SK-MEL-5 (cell line): ENCODE measurements at places on chromosomes 13 and 19. TPM values are rescaled to one million over a fixed set of nuclear protein-coding genes. Genes with fewer than 3 reads are reported as not detected.

SIAH3 gene
- total RNA-seq = 1.3 TPM in 2 replicates

PCDH8 gene
- 0.11 TPM in 1 of 2 replicates, not detected in the other for total RNA-seq

SULT2A1 gene
- total RNA-seq = 0.16 and 0.21 TPM in 2 replicates

FPR3 gene
- not detected in 2 replicates for total RNA-seq

GGN gene
- total RNA-seq = not detected in 2 replicates

ANGPTL8 gene
- total RNA-seq = not detected in 2 replicates

PRKCG gene
- not detected in 2 replicates for total RNA-seq

ZNF723 gene
- total RNA-seq = not detected in 2 replicates

PROZ gene
- not detected in 2 replicates for total RNA-seq

MED26 gene
- 4.8 and 5.5 TPM in 2 replicates for total RNA-seq

ZNF429 gene
- total RNA-seq = 1.6 and 3.1 TPM in 2 replicates

ATP12A gene
- 0.48 and 0.72 TPM in 2 replicates for total RNA-seq

HIPK4 gene
- total RNA-seq = 0.08 TPM in 1 of 2 replicates, not detected in the other

TNFRSF19 gene
- 128 and 130 TPM in 2 replicates for total RNA-seq

NR2F6 gene
- total RNA-seq = 30.3 and 35.2 TPM in 2 replicates

CATSPERD gene
- total RNA-seq = not detected in 2 replicates

CRTC1 gene
- total RNA-seq = 0.95 and 1.2 TPM in 2 replicates

UBE2M gene
- total RNA-seq = 82.8 and 85.3 TPM in 2 replicates

KCNN4 gene
- total RNA-seq = 1.4 and 1.7 TPM in 2 replicates

SHC2 gene
- total RNA-seq = 6.7 and 7.0 TPM in 2 replicates

ZNF816 gene
- 9.0 and 9.1 TPM in 2 replicates for total RNA-seq

MAMSTR gene
- total RNA-seq = 0.35 and 0.50 TPM in 2 replicates

ZNF534 gene
- not detected in 2 replicates for total RNA-seq

ZNF439 gene
- total RNA-seq = 0.27 and 0.40 TPM in 2 replicates

SLC25A41 gene
- total RNA-seq = 0.13 TPM in 1 of 2 replicates, not detected in the other

PCDH9 gene
- 1.4 and 1.9 TPM in 2 replicates for total RNA-seq

GPR183 gene
- not detected in 2 replicates for total RNA-seq

VAV1 gene
- total RNA-seq = not detected in 2 replicates

B3GNT8 gene
- not detected in 2 replicates for total RNA-seq

KIRREL2 gene
- 1.7 and 2.4 TPM in 2 replicates for total RNA-seq

ZNF223 gene
- total RNA-seq = 3.7 and 3.9 TPM in 2 replicates

ZNF155 gene
- total RNA-seq = 7.5 and 7.9 TPM in 2 replicates

DIS3 gene
- total RNA-seq = 63.4 and 66.5 TPM in 2 replicates

CGB2 gene
- total RNA-seq = not detected in 2 replicates

PEG3 gene
- under 0.01 and 0.03 TPM in 2 replicates for total RNA-seq

OVOL3 gene
- total RNA-seq = not detected in 2 replicates

ZNF561 gene
- total RNA-seq = 16.4 and 19.9 TPM in 2 replicates

PRRG2 gene
- total RNA-seq = 0.98 and 6.8 TPM in 2 replicates

OR10H1 gene
- total RNA-seq = not detected in 2 replicates

ZNF729 gene
- total RNA-seq = not detected in 2 replicates

TNNI3 gene
- total RNA-seq = 1.6 and 2.3 TPM in 2 replicates

GAPDHS gene
- 3.2 and 3.6 TPM in 2 replicates for total RNA-seq

SYNGR4 gene
- total RNA-seq = not detected in 2 replicates

PDX1 gene
- not detected in 2 replicates for total RNA-seq

TMEM150B gene
- not detected in 2 replicates for total RNA-seq

FCAR gene
- total RNA-seq = not detected in 2 replicates
